ENCODE measurements at places on chromosomes 5 and 9.

GRCh38 chr9:133396952-133397351 is 20.8 kb downstream of the STKLD1 start:
- no peak for DNase-seq

- no peak for DNase-seq
Observed at GRCh38 chr5:78761840-78762239, 113.3 kb upstream of the LHFPL2 start.

GRCh38 chr5:74624501-74624900 is 16.0 kb downstream of the ENC1 start:
- no peak for DNase-seq

GRCh38 chr5:135398160-135398854 is 724 bp downstream of the MACROH2A1 start:
- DNase-seq, result no peak

DNA sequence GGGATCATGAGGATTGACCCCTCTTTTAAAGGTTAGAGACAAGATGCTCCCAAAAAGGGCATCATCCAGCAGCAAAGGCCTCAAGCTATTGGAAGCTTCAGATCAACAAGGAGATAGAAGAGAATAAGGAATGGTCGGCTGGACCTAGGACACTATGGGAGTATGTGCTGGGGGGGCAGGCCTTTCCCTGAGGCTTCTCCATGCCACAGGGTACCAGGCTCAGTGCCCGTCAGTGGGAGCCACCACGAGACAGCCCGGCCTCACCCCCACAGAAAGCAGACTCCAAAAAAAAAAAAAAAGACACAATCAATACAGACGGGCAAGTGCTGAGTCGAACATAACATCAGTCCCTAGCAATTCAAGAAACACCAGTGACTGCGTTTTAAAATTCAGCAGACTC is 117.4 kb downstream of the KLHL3 start:
- no peak for DNase-seq

- no peak for DNase-seq
Observed at GRCh38 chr9:19788614-19789271, at the start of gene SLC24A2. Gene SLC24A2 (minus strand): TSS chr9:19789037.

DNA sequence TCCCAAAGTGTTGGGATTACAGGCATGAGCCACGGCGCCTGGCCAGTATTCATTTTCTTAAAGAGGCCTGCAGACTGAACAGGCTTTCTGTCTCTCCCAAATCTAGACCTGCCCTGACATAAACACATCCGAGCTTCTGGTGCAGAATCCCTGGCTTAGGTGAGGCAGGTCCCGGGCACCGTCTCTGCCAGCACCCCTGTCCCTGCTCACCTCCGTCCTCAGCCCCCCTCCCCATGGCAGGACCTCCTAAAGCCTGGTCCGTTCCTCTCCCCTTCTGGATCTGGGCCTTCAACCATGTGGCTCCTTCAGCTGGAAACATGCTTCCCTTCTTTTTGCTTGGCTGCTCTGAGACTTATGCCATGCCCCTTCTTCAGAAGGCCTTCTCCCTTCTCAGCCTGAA is 22.7 kb upstream of the RXRA start:
- no peak for DNase-seq

- DNase-seq, result no peak
Observed at GRCh38 chr5:59126016-59126707, 543.3 kb downstream of the RAB3C start.

DNA sequence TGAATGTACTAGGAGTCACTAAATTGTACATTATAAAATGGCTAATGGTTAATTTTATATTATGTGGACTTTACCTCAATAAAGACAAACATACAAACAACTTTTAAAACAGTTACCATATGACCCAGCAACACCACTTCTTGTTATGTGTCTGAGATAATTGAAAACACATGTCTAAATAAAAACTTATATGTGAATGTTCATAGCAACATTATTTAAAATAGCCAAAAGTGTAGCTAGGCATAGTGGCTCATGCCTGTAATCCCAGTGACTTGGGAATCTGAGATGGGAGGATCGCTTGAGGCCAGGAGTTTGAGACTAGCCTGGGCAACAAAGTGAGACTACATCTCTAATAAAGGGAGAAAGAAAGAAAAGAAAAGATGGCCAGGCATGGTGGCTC is 22.9 kb downstream of the SLC35A4 start:
- no peak for DNase-seq

All from HS-5 (cell line).